NCI-H1048 (cell line): ENCODE measurements at places on chromosomes 16 and 17.

DNA sequence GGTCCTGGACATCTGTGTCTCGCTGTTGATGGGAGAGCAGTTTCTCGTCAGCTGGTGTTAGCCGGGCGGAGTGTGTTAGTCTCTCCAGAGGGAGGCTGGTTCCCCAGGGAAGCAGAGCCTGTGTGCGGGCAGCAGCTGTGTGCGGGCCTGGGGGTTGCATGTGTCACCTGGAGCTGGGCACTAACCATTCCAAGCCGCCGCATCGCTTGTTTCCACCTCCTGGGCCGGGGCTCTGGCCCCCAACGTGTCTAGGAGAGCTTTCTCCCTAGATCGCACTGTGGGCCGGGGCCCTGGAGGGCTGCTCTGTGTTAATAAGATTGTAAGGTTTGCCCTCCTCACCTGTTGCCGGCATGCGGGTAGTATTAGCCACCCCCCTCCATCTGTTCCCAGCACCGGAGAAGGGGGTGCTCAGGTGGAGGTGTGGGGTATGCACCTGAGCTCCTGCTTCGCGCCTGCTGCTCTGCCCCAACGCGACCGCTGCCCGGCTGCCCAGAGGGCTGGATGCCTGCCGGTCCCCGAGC, 17.9 kb downstream of the GAA start:
- no peak for DNase-seq

DNA sequence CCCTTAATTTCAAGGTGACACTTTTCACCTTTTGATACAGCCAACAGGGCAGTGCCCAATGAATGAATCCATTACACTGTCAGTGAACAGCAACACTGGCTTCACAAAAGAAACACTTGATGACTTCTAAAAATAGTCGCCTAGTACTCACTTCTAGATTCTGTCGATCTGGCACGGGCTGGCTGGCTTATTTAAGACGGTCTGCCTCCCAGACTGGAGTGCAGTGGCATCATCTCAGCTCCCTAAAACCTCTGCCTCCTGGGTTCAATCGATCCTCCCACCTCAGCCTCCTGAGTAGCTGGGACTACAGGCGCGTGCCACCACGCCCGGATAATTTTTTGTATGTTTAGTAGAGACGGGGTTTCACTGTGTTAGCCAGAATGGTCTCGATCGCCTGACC, 1.9 kb downstream of the NDUFAB1 start:
- DNase-seq, result no peak

DNA sequence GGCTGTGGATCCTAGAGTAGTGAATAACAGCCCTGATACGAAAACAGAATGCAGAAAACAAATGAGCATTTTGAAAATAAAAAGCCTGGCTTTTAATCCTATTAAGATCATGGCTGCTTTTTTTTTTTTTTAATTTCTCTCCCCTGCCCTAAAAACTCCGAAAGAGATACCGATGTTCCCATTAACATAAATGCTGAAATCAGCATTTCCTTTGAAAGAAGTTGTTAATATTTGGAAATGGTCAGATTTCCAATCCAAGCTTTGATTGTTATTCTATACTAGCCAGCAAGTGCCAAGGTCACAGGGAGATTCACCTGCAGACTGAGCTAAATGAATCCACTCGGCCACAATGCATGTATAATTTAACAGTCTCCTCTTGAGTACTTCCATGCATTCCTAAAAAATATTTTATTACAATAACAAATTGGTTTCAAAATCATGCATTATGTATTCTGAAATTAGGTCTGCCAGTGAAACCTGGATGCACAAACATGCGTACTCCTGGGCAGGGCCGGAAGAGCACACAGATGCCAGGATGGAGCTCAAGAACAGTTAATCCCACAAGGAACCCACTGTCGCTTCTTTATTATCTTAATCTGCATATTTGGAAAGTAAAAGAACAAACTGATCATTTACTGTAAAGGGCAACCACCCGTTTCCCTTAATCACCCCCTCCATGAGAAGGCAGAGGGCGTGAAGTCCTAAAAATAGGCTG, 521.5 kb upstream of the ZFHX3 start:
- DNase-seq, result no peak

DNA sequence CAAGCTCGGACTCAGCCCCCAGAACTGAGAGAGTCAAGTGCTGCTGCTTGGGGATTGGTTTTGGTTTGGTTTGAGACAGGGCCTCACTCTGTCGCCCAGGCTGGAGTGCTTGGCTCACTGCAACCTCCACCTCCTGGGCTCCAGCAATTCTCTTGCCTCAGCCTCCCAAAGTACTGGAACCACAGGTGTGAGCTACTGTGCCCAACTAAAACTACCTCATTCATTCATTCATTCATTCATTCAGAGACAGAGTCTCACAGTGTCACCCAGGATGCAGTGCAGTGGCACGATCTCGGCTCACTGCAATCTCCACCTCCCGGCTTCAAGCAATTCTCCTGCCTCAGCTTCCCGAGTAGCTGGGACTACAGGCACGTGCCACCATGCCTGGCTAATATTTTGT, 24.7 kb downstream of the UNKL start:
- no peak for DNase-seq

- DNase-seq, result no peak
Measured at GRCh38 chr16:27108051-27108770, 41.5 kb downstream of the C16orf82 start.

DNA sequence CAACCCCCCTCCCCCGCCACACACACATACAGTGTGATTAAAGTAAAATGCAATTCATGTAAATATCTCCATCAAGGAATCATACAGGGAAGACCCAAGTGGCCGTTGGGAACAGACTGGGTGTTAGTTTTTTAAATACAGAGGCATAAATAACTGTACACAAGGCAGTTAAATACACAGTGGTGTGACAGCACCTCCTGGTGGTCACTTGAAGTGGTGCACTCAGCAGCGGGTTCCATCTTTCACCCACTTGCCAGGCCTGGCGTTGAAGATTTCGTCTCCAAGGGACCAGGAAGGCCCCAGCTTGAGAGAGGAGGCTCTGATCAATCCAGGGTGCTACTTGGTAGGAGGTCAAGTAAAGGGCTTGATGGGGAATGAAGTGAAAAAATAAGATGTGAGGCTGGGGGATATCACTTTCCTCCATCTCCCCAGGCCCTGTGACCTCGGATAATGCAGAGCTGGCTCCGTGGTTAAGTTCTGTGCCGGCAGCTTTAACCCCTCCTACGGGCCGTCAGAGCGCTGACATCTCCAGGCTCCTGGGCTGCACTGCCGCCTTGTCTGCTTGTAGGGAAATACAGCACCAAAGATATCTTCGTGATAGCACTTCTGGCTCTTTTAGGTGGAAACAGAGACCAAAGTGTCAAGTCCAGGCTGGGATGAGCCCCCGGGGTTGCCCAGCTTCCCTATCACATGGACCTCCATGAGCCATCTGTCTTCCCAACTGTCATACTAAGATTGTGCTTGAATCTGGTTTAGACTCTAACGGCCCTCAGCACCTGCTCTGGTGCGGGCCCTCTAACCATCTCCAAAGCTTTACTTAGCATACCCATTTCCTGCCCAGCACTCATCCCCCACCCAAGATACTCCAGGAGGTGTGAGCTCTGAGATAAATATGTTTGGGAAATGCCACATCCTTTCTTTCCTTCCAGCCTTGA, 20.7 kb downstream of the LGALS9 start:
- no peak for DNase-seq

GRCh38 chr17:6415616-6416015, 19.3 kb downstream of the AIPL1 start:
- no peak for DNase-seq

- DNase-seq, result no peak
Measured at GRCh38 chr16:26993963-26994362, 72.8 kb upstream of the C16orf82 start.

GRCh38 chr16:86033971-86034370, 135.0 kb downstream of the IRF8 start:
- no peak for DNase-seq
